ENCODE measurements at places on chromosomes 7 and 10. TPM values are rescaled to one million over a fixed set of nuclear protein-coding genes. Genes with fewer than 3 reads are reported as not detected.

- no peak overlapping the region for H3K27ac ChIP-seq
- peaks cover 6% of the 10 kb centered on the region for H3K4me1 ChIP-seq
- H3K4me3 ChIP-seq: no peak overlapping the region
- no peaks in the 10 kb centered on the region for H3K27me3 ChIP-seq
- DNase-seq: no peak
- H3K36me3 ChIP-seq: no peaks in the 10 kb centered on the region
Observed at GRCh38 chr7:40541336-40541735, 406.5 kb downstream of the SUGCT start.

DNA sequence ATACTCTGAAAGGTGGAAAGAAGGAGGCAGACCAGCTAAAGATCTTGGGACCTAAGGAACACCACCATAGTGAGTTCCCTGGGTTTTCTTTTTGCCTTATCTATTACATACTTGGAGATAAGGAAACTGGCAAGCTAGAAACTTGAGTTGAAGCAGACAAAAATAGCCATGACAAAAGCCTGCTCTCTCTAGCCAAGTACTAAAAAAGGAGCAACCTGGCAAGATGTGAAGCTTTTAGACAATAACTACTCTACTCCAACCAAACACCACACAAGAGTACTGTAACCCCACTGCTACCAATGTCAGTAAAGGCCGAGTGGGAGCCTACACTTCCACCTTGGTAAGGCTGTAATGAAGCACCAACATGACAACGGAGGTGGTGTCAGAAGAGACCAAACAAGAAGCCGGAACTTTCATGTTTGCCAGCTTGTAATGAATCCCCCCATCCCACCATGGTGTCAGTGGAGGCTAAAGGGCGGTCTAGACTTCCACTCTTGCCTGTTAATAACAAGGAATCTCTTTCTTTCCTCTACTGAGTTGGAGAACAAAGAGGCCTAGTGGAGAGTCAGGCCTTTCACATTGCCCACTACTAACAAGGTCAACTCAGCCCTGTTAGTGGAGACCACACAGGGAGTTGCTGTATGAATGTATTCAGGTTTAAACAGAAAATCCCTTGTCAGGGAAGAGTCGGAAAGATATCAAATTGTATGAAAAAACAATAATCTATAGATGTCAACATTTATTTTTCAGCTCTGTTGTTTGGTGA is 55.8 kb upstream of the DYNC1I1 start:
- no peak for DNase-seq
- H3K27ac ChIP-seq: no peak overlapping the region
- H3K4me3 ChIP-seq: no peak overlapping the region

IRF5 gene
- total RNA-seq: 0.71 TPM

NODAL gene
- total RNA-seq: 41.1 TPM

- peaks cover 3% of the 10 kb centered on the region for H3K4me1 ChIP-seq
- no peaks in the 10 kb centered on the region for H3K36me3 ChIP-seq
- no peak for DNase-seq
- H3K27ac ChIP-seq: no peak overlapping the region
- H3K27me3 ChIP-seq: no peaks in the 10 kb centered on the region
Observed at GRCh38 chr7:135706038-135706742, 21.8 kb downstream of the SLC13A4 start.

ACTL6B gene
- total RNA-seq: 0.99 TPM

DNA sequence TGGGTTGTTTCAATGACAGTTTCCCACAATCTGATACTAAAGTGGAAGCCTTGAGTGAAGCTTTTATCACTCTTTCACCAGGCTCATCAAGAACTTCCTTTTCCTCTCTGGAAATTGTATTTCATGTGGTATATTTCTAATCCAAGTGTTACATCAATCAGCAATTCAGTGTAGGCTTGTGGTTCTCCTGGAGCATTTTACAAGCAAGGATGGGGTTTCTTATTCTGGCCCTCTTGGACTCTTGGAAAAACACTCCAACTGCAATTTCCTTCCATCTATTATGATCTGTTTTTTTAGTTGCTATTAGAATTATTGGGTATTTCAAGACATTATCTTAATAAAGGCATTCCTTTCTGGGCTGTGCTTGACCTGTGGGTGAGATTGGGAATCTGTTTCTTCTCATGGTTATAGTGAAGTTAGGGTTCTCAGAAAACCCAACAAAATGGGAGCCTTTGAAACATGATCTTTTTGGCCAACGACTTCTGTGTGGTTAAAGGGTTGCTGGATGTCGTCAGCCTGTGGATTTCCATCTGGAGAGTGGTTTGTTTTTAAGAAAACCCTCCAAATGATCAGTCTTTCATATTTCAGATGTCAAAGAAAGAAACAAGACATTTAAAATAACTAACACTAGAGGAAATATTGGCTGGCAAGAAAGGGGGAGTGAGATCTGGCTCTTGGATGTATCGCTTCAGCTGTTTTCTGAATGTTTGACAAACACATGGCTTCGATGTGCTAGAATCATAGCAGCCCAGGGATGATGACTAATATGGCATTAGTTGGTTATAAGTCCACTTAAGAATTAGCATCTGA is 540.2 kb downstream of the LRMDA start:
- H3K27me3 ChIP-seq: peaks cover 7% of the 10 kb centered on the region
- peaks cover 21% of the 10 kb centered on the region for H3K4me1 ChIP-seq
- H3K4me3 ChIP-seq: no peak overlapping the region
- H3K27ac ChIP-seq: no peak overlapping the region
- H3K36me3 ChIP-seq: no peaks in the 10 kb centered on the region

GRCh38 chr7:55063633-55064032 is 44.8 kb downstream of the EGFR start:
- no peak overlapping the region for H3K27ac ChIP-seq
- no peaks in the 10 kb centered on the region for H3K36me3 ChIP-seq
- no peaks in the 10 kb centered on the region for H3K27me3 ChIP-seq

- peaks cover 56% of the 10 kb centered on the region for H3K4me1 ChIP-seq
- no peak for DNase-seq
- H3K27ac ChIP-seq: no peak overlapping the region
- H3K4me3 ChIP-seq: no peak overlapping the region
- H3K36me3 ChIP-seq: peaks cover 13% of the 10 kb centered on the region
Observed at GRCh38 chr7:27917774-27918314, 177.9 kb downstream of the TAX1BP1 start.

- no peak overlapping the region for H3K4me3 ChIP-seq
- no peaks in the 10 kb centered on the region for H3K36me3 ChIP-seq
- H3K27me3 ChIP-seq: no peaks in the 10 kb centered on the region
Observed at GRCh38 chr10:67433276-67433675, 262.7 kb downstream of the CTNNA3 start.

DNA sequence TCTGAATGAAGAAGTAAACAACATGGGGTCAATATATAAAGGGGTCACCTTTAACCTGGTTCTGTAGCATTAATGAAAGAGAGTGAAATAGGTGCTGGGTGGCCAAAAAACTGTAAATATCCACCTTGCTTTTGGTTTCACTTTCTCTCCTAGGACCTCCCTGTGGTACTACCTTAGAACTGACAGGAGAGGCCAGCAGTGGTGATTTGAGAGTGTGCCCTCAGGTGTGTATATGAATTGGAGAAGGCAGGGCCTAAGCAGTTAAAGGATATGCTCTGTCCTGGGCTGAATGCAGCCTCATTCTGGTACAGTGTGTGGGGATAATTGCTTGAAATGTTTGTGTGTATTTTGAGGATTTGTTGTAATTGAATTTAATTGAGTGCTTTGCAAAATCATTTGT is 62.0 kb downstream of the BBS9 start:
- no peak overlapping the region for H3K27ac ChIP-seq
- no peak for DNase-seq
- no peaks in the 10 kb centered on the region for H3K27me3 ChIP-seq
- no peak overlapping the region for H3K4me3 ChIP-seq
- peaks cover 2% of the 10 kb centered on the region for H3K36me3 ChIP-seq

DNA sequence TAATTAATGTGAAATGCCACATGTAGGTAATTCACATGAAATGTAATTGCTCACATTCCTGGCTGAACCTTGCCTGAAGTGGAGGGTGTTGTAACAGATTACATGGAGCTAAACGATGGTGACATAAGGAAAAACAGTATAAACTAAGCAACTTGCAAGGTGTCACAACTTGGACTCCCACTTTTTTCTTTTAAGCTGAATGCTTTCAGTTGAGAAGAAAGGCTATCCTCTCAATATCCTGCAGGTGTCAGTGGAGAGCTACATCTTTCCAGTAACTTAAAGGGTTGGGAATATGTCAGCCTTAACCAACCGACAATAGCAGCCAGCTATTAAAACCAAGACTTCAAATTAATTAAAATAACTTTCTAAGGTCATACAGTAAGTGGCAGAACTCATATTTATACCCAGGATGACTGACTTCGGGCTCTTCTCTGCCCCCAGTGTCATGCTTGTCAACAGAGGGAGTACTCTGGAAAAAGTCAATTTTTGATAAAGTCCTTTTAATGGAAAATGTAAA is 33.7 kb downstream of the NRBF2 start:
- H3K27ac ChIP-seq: no peak overlapping the region
- H3K4me1 ChIP-seq: no peaks in the 10 kb centered on the region
- H3K4me3 ChIP-seq: no peak overlapping the region
- no peak for DNase-seq
- H3K36me3 ChIP-seq: peaks cover 51% of the 10 kb centered on the region
- no peaks in the 10 kb centered on the region for H3K27me3 ChIP-seq

DNA sequence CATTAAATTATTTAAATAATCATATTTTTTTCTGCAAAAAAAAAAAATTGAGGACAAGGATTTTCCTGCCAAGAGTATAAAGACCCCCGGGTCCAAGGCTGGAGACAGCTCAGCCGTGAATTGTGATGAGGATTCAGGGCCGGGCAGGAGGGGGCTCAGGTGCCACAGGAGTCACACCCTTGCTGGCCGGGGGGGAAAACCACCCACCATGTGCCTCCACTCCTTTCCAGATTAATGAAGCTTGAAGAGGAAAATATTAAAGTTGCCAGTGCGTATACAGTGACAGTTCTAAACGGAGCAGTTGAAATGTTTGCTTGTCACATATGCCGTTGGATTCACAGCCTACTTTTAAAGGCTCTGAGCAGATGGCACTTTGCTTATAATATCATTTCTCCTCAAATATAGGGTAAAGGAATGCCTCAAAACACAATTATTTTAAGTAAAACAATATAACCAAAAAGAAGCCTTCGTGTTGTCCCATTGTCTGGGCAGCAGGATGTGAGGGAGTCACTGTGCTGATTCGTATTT is 49.6 kb downstream of the ADARB2 start:
- H3K36me3 ChIP-seq: peaks cover 17% of the 10 kb centered on the region
- H3K27ac ChIP-seq: no peak overlapping the region
- no peak overlapping the region for H3K4me3 ChIP-seq
- no peak for DNase-seq

ACSM6 gene
- total RNA-seq: 0.14 TPM

DNA sequence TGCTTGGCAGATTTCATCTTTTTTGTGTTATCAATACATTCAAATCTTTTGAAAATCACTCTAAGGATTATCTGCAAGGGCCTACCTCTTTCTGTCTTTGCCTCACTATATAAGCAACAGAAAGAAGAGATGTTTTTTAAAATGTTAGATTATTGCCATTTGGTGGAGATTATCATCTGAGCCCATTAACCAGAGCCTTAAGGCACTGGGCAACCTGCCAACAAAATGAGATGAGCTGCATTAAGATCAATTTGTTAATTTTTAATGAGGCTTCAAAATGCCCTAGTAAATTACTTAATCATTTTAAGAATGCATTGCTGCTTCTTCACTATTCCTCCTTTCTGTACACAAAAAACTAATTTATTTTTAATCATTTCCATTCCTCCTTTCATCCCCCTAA is 314.1 kb downstream of the SNX13 start:
- no peaks in the 10 kb centered on the region for H3K27me3 ChIP-seq
- H3K4me1 ChIP-seq: peaks cover 14% of the 10 kb centered on the region
- DNase-seq: no peak
- H3K27ac ChIP-seq: no peak overlapping the region
- H3K36me3 ChIP-seq: no peaks in the 10 kb centered on the region
- H3K4me3 ChIP-seq: no peak overlapping the region

LBX1 gene
- not detected for total RNA-seq

AOAH gene
- not detected for total RNA-seq

All from WTC11 (cell line).